Hindlimb muscle (tissue), 1 donor: ENCODE measurements at places on chromosomes 16 and 17. TPM values are rescaled to one million over a fixed set of nuclear protein-coding genes. Genes with fewer than 3 reads are reported as not detected.

Gene ST6GALNAC1
- polyA plus RNA-seq = 0.62 TPM

Gene PHOSPHO1
- 19.9 TPM for polyA plus RNA-seq

Gene FN3KRP
- polyA plus RNA-seq = 39.3 TPM

- no peak for DNase-seq
These were observed 553 bp upstream of the RAB11FIP4 start for GRCh38 chr17:31390748-31391495.

DNA sequence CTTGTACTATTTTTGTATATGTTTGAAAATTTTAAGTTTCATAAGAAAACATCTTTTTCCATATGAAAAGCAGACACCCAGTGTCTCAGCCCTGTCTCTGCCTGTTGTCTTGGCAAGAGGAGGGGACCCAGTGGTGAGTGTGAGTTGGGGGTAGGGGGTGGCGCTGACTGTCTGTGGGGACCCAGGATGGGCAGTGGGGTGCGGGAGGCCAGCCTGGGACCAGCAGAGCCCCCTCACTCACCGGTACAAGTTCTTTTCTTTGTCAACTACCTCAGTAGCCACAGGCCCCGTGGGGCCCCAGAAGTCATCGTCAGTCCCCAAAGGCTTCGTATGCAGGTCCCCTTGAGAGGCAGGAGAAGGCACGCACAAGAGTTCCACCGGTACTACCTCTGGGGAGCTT lies 46.2 kb downstream of the MIS12 start:
- no peak for DNase-seq

DNA sequence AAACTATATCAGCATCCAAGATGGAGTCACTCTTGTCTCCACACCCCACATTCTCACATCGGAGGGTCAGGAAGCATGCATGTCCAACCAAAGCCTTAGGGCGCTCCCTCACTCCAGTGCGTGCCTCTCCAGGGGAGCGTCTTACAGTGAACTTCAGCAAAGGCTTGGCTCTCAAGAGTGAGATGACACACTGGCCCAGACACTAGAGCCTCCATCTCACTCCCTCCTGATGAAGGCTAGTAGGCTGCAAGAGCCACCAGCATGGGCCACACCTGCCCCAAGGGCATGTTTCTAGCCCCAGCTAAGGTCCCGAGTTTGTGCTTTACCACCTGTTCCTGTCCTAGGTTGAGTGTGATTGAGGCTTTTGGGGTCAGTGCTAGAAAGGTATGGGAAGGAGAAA lies 40.5 kb downstream of the BEAN1 start:
- DNase-seq = no peak

DNA sequence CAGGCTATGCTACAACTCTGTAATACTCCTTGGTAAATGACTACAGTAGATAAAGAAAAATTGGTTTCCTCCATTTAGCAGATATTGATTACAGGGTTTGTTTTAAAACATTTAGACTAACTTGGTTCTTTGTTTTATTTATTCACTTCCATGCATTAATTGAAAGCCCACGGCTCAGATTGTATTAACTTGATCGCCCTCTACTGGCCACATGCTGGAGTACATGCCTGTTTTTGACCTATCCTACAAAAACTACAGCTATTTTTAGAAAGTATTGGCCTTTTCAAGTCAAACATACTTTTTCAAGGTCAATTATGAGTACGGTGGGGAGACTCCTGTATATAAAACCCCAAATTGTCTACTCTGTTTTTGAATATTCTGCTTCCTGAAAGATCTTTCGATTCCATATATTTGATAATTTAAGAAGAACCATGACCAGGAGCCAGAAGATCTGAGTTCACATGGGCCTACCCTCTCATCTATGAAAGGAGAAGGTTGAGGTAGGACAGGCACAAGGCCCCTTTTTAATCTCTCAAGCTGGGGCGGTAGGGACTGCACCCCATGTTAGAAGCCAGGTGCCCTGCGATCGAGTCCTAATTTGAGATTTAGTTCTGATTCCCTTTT lies 51.8 kb downstream of the CA10 start:
- peak; percentile 58 for DNase-seq

Gene BBS2
- polyA plus RNA-seq = 42.9 TPM

Gene FTO
- polyA plus RNA-seq = 55.1 TPM

DNA sequence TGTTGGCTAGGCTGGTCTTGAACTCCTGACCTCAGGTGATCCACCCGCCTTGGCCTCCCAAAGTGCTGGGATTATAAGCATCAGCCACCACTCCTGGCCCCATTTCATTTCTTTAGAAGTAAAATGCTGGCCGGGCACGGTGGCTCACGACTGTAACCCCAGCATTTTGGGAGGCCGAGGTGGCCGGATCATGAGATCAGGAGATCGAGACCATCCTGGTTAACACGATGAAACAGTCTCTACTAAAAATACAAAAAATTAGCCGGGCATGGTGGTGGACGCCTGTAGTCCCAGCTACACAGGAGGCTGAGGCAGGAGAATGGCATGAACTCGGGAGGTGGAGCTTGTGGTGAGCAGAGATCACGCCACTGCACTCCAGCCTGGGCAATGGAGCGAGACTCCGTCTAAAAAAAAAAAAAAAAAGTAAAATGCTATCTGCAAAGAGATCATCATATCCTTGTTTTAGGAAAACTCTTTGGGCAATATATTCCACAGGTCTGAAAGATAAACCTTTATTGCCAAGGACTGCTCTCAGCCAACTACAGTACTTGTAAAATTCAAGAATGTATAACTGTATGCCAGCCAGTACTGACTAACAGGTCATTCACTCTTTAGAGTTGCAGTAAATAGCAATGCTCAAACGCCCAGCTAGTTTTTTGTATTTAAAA lies 3.8 kb downstream of the GJC1 start:
- no peak for DNase-seq

GRCh38 chr17:27506348-27507218 lies 50.3 kb downstream of the KSR1 start:
- no peak for DNase-seq

DNA sequence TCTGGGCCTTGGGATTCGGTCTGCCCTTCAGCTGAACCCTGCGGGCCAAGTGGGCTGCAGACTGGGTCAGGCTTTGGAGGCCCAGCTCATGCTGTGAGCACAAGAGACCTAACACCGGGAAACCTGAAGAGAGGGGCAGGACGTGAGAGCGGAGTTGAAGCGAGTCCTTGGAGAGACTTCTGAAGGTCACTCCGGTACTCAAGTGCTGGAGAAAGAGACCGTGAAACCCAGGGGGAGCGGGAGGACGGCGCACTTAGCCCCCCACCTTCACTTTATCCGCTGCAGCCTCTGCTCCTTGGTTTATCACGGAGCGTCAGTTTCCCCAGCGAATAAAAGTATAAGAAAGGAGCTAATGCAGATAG lies 361 bp downstream of the UQCRC2 start:
- DNase-seq = no peak

Gene GPR142
- 0.44 TPM for polyA plus RNA-seq

DNA sequence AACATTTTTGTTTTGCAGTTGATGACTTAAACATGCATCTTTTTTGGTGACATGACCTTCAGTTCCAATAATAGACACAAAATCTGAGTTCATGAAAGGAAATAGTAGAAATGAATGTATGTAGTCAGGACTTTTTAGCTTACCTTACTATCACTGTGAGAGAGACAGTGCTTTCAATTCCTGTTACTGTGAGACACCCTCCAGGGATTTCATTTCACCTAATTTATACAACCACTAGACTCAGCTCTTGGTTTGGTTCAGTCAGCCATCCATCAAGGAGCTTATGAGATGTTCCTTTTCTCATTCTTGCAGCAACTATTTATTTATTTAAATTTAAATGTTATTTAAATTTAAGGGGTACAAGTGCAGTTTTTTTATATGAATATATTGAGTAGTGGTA lies 77.9 kb downstream of the MAP2K4 start:
- no peak for DNase-seq

- no peak for DNase-seq
These were observed 1.1 kb upstream of the SLC47A2 start for GRCh38 chr17:19717411-19717908.

DNA sequence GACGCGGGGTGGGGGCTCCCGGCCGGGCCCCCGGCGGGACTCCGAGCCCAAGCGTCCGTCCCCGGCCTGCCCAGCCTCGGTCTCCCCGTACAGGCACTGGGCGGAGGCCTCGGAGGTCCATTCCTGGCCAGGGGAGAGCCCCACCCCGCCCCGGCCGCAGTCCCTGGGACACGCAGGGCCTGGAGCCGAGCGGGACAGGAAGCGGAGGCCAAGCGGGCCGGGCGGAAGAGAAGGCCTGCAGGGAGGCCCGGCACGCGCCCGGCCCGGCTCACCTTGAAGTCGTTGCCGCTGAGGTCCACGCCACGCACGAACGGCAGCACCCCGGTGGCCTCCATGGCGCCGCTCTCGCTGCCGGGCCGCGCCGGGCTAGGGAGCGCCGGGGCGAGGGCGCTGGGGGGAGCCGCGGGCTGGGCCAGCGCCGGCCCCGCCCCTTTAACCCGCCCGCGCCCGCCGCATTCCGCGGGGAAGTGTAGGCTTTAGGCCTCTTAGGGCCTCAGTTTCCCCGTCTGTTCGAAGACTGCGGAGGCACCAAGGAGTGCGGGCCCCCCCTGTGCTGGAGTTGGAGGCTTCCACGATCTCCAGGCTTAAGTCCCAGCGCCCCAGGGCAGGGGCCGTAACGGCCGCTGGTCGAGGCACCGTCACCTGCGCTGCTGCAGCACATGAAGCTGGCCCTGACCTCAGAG lies at the start of gene FLII:
Gene FLII, minus strand, starts transcription at position 383 of the 683 bp plus-strand sequence. Its CDS starts 48 bp downstream, at position 335.
- peak; percentile 71 for DNase-seq

DNA sequence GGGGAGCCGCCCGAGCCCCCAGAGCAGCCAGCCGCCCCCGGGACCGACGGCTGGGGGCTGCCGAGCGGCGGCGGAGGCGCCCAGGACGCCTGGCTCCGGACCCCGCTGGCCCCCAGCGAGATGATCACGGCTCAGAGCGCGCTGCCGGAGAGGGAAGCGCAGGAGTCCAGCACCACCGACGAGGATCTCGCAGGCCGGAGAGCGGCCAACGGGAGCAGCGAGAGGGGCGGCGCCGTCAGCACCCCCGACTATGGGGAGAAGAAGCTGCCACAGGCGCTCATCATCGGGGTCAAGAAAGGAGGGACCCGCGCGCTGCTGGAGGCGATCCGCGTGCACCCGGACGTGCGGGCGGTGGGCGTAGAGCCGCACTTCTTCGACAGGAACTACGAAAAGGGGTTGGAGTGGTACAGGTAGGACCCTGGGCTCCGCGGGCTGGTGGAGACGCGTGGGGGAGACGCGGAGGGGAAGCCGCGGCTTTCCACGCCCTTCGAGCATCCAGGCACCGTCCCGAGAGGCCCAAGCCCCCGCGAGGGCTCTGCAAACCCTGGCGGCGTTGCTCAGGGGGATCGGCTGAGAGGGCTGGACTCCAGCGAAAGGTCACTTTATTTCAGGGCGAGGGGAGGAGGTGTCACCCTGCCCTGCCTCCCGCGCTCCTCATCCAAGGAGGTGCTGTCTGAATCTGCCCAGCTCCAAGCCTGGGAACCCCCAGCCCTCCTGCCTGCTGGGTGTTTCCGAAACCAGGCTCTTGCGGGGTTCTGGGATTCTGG lies 1.2 kb downstream of the HS3ST4 start:
- no peak for DNase-seq

Gene CCDC200
- 11.2 TPM for polyA plus RNA-seq

Gene VASN
- 12.6 TPM for polyA plus RNA-seq

DNA sequence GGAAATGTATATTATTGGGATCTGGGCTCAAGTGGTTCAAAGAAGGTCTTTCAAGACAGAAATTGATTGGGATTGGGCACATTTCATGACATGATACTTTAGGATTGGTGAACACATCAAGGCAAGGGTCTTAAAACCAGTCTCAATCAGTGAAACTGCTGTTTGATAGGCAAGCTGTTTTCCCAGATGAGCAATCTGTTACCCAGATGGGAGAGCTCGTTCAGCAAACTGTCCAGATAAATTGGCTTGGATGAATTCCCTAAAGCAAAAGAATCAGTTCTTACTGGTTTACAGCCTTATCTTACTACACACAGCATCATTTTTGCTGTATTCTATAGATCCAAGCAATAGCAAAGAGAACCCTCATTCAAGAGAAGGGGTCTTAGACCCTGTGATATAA lies 31.0 kb upstream of the CNEP1R1 start:
- DNase-seq = no peak

DNA sequence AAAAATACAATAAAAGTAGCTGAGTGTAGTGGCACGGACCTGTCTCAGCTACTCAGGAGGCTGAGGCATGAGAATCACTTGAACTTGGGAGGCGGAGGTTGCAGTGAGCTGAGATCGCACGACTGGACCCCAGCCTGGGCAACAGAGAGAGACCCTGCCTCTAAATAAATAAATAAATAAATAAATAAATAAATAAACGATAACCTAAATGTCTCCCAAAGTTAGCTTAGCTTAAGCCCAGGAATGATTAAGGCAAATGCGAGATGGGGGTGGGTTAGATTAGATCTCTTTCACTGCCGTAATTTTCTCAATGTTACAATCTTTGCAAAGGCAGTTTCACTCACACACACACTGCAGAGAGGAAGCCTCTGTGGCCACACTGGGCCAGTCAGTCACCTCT lies 46.7 kb downstream of the WSB1 start:
- DNase-seq = no peak

DNA sequence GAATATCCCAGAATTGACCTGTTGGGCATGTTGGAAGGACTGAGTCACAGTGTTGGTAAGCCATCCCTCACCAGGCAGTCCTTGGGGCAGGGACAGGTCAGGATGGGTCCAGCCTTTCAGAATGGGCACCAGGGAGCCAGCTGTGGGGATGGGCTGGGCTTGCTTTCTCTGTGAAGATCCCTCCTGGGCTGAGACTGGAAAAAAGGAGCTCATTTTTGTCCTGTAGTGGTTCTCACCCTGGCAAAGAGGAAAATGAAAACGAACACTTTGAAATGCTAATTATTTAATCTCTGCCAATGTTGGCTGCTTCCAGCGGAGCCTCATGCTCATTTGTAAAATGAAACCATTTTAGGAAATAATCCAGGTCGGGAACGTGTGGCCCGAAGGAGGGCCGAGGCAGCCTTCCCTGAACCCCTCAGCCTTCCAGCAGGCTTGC lies 237.5 kb upstream of the SALL1 start:
- no peak for DNase-seq

Gene TSEN54
- 27.0 TPM for polyA plus RNA-seq

DNA sequence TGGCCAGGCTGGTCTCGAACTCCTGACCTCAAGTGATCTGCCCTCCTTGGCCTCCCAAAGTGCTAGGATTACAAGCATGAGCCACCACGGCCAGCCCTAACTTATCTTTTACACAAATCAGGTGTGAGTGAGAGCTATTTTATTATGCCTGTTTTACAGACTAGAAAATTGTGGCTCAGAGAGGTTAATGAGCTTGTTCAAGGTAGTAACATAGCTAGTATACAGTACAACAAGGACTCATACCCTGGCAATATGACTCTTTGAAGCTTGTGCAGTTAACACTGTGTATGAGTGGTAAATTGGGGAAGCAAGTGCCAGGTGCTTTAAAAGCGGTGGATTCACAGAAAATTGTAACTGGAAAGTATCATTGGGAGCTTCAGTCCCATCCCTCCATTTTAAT lies 49.0 kb downstream of the YPEL2 start:
- no peak for DNase-seq

- DNase-seq = no peak
These were observed 17.2 kb downstream of the COIL start for GRCh38 chr17:56943505-56944125.

- DNase-seq = no peak
These were observed 92.7 kb downstream of the MYH11 start for GRCh38 chr16:15764112-15764511.

Gene GP1BA
- 0.88 TPM for polyA plus RNA-seq
